ENCODE measurements at places on chromosomes 3 and 15.

- DNase-seq: no peak
Measured at GRCh38 chr3:194960446-194961032, 274.9 kb downstream of the FAM43A start.

DNA sequence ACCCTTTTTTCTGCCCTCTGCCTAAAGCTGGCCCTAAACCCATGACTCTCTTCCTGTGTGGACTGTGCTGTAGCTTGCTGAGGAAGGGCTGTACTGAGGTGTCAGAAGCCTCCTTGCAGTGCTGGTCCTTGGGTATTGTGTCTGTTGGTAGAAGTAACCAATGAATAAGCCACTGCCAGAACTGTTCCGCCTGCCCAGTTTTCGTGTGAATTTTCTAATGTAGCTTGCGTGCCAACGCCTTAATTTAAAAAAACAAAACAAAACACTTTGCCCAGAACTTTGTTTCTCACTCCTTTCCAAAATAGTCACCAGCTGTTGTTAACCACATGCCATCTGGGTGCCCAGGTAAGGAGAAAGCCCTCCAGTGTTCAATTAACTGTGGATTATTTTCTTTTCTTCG is 101.9 kb downstream of the KLHL25 start:
- DNase-seq: no peak

GRCh38 chr3:152266221-152266995 is 2.3 kb upstream of the MBNL1 start:
- DNase-seq: no peak

- no peak for DNase-seq
Measured at GRCh38 chr15:74872702-74873035, 496 bp downstream of the SCAMP2 start.

DNA sequence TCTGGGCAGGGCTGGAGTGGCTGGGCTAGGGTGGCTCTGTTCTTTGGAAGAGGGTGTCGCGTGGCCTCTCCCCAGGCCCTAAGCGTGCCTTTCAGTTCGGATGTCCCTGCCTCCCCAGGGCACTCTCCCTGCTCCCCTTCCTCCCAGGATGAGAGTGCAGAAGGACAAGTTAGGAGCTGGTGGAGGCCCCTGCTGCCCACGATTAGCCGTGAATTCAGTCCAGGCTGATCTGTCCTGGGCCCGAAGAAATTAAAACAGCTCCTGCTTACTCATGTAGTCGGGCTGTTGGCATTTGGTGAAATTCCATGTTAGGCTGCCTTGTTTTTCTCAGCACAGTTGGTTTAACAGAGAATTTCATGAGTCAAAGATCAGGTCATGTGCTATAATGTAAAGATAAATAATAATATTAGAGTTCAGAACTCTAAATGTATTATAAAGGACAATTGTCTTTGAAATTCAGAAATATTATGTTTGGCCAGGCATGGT is 24.5 kb downstream of the NIPA1 start:
- no peak for DNase-seq

DNA sequence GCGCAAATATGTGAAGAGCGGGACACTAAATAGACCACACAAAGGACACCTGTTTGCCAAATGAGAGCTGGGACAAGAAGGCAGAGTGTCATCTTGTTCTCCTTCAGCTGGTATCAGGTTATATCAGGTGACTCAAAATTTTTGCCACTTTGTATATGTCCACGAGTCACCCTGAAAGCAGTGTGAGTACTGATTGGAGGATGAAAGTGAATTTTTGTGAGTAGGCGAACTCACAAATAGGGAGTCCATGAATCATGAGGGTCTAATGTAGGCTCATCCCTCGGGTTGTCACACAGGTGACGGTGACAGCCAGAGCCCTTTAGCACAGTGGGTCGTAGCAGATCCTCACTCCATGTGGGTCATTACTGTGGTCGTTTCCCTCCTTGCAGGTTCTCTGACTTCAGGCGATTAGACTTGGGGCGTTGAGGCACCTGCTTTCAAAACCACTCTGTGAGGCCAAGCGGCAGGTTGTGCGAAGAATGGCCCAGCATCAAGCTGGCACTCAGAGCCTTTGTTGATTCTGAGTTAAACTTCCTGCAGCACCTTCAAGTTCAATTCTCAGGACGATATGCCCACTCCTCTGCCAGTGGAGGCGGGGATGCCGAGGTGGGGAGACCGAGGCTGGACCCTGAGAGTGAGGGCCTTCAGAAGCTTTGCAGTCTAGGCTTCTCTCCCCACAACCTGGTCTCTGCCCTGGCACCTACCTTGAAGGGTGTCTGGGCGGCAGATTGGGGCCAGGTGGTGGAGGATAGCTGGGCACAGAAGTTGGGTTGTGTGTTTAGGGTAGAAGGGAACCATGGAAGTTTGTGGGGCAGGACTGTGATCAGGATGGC is 173.8 kb downstream of the SMAD6 start:
- DNase-seq: no peak

- DNase-seq: no peak
Measured at GRCh38 chr15:72236381-72237003, 5.5 kb upstream of the PKM start.
